Astrocyte of the spinal cord (primary cell): ENCODE measurements at places on chromosomes 7 and 10.
A peak's percentile ranks its signal among the peaks of the same experiment; 100 is the strongest.

DNA sequence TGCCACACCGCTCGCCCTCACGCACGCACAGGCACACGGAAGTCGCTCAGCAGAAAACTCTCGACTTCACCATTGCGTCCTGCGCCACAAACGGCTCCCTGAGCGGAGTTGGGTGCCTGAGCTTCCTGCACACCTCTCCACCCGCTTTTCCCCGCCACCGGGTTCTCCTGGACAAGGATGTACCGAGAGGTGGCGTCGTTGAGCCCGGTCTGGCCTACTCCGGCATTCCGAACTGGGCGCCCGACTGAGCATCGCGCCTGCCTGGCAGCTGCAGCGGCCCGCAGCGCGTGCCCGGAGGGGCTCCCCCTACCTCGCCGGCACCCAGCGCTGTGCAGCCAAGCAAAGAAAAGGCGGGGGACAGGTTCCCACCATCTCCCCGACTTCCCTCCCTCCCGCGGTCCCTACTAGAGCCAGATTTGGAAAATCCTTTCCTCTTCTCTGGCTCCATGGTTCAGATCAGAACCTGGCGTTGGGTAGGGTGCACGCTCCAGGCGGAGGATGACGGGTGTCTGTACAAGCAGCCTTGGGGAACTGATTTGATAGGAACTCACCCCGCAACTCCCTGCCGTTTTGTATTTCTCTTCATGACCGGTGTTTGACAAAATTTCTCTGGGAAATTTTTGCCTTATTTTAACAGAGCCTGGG is 1.7 kb downstream of the SORCS3 start:
- DNase-seq: peak; percentile 12

- DNase-seq: peak; percentile 40
Observed at GRCh38 chr7:75889826-75890225, 11.0 kb downstream of the RHBDD2 start.

DNA sequence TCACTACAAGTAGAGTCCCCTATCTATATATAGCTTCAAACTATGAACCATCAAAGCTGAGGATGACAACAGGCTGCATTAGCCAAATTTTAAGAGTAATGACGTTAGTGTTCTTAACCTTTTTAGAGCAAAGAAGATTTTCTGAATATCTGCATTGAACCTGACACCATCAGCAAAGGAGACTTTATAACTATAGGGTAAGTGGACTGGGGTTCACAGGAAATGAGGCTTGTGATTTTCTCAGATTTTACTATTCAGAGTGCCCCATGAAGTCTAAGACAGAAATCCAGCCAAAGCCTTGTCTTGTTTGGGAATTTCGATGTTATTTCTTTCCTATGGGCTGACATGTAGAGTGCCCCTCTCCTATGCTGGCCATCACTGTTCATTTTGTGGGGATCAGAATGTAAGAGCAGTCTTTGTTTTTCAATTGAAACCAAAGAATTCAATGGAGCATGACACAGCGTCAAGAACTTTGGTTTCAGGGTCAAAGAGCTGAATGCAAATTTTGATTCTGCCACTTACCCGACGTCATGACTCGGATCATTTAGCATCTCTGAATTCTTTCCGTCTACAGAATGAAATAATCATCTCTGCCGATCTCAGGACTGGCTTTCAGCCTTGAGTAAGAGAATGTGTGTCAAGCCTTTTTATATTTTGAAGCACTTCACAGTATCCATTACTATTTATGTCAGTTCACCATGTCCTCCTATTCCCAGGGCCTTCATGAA is 52.7 kb downstream of the DENND11 start:
- no peak for DNase-seq

DNA sequence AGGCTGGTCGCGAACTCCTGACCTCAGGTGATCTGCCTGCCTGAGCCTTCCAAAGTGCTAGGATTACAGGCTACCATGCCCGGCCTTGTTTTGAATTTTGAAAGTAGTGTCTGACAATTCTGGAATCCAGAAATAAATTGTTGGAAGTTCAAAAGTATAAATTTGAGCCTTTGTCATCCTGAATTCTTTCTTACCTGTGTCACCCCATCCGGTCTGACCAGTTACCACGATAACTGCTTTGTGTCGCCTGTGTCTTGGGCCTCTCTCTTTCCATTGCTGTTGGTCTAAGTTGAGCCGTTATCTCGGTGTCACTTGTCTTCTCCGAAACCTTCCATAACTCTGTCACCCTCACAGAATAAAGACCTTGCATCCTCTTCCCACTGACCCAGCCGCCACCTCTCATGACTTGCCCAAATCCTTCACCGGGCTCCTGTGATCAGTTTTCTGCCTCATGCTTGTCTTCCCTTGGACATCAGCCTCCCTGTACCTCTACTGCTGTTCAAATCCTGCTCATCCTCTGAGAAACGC is 18.6 kb downstream of the CUL1 start:
- DNase-seq: no peak

- DNase-seq: no peak
Observed at GRCh38 chr10:118841881-118842605, 87.3 kb upstream of the CACUL1 start.

- no peak for DNase-seq
Observed at GRCh38 chr7:35530124-35531109, 164.5 kb downstream of the HERPUD2 start.

- no peak for DNase-seq
Observed at GRCh38 chr7:36276428-36277248, 113.0 kb upstream of the ANLN start.

DNA sequence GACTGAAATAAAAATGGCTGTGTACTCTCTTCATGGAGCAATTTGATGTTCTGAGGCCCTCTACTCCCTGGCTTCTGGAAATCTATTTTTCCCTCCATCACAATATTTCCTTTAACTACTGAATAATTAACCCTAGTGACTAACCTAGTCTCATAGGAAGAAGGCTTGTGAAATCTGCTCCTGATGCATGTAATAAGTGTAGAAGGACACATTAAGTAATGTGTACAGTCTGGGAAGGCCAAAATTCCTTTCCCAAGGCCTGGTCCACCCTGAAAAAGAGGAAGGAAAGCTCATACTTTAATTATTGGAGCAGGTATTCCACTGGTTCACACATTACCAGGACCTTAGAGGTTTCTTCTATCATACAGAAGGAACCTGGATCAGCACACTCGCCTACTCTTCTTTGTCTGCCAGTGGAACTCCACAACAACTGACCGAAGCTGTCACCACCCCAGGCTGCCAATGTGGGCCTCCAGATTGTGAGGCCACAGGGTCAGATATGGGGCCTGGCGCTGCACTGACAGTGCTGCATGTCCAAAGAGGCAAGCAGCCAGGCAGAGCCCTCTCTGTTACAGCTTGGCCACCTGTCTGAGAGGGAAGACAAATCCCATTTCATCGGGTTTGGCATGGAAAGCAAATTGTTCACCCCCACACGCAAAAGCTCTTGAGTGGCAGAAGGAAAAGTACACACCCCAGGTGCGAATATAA is 54.4 kb upstream of the FAM133B start:
- DNase-seq: no peak

DNA sequence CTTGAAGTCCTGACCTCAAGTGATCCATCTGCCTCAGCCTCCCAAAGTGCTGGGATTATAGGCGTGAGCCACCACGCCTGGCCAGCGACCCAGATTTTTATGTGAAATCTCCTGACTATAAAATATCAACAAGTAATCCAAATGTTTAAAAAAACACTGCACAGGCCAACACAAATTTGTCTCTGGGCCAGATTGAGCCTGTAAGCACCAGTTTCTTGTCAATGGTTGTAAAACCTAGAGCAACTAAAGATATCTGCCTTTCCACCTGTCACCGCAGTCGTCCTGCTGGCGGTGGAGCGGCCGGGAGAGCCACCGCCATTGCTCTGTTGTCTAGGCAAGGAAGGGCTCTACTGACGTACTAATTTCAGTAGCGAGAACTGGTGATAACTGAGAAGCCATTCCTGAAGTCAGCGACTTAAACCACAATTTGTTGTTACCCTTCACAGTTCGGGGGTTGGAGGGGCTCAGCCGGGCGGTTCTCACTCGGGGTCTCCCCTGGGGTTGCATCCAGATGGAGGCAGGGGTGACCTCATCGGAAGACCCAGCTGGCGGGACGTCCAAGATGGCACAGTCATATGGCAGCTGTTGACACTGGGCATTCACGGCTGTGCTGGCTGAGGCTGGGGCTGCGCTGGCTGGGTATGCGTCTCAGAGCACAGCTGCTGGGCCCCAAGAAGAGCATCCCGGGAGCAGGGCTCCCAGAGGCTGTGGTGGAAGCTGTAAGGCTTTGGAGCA is 55.2 kb upstream of the PDGFA start:
- DNase-seq: no peak

DNA sequence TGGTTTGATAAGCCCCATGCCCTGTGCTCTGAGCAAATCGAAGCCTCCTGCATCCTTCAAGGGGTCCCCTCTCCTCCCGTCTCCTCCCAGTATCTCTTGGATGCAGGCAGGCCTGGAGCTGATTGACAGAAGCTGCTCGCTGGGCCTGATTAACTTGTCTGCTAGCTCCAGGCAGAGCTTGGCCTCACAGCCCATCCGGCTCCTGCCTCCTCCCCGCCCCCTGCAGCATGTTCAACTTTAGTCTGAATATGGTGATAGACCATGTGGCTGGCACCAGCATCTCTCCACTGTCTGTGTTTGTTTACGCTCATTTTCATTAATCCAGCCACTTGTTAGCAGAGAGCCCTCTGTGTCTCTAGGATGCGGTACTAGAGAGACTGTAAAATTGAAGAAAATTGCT is 432.2 kb downstream of the DPP6 start:
- DNase-seq: no peak

DNA sequence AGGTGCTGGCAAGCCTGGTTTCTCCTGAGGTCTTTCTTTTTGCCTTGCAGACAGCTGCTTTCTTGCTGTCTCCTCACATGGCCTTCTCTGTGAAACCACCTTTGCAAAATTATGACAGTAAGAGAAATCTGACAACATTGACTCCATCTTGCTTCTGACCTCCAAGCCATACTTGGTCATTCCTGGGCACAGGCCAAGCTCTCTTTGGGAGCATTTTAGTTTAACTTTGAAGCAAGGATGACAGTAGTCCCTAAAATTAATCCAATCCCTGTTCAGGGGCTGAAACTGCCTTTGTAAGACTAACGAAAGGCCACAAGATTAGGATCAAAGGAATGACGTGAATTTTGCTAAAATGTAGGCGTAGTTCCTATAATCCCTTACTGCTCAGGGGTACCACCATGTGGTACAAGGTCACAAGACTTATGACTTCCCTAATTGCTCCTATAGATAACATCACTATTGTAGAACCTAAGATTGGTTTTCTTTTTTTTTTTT is 25.1 kb upstream of the NRBF2 start:
- no peak for DNase-seq

GRCh38 chr7:20164425-20165145 is 52.6 kb downstream of the MACC1 start:
- DNase-seq: peak; percentile 40

DNA sequence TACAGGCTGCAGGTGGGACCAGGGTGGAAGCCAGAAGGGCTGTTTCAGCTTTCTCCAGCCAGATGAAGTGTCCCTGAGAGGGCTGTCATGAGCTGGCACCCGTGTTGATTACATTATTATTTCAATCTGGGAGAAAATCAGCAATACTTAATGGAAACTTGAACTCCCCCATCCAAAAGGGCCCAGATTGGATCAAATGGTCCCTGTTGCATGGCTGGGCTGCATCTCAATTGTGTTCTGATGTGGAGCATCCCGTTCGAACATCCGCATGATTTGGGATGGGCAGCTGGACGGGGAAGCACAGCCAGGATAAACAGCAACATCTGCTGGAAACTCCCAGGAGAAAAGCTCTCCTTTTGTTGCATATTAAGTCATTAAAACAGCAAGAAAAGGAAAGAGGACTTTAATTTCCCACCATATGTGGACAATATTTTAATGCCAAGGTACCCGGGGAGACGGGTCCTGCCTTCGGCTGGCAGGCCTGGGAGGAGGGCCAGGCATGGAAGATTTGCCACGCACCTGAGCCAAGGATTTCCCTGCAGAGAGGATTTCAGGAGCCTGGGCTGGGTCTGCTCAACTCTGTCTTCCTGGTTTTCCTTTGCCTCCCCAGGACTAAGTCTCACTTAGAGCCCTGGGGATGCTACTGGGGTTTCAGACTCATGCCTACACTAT is 52.4 kb downstream of the NPTX2 start:
- DNase-seq: no peak

DNA sequence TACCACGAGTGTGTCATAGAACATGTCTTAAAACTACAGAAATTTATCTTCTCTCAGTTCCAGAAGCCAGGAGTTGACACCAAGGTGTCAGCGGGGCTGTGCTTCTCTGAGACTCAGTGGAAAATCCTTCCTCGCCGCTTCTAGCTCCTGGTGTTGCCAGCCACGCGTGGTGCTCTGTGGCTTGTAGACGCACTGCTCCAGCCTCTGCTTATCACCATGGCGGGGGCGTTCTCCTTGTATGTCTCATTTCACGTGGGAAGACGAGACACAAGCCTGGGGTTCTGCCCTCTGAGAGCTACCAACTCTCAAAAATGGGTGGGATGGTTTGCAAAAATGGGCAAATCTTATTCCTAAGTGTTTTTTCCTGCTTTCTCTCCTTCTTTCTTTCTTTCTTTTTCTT is 11.0 kb upstream of the GALNTL5 start:
- DNase-seq: no peak

GRCh38 chr10:123390874-123391273 is 236.7 kb downstream of the BUB3 start:
- DNase-seq: no peak

DNA sequence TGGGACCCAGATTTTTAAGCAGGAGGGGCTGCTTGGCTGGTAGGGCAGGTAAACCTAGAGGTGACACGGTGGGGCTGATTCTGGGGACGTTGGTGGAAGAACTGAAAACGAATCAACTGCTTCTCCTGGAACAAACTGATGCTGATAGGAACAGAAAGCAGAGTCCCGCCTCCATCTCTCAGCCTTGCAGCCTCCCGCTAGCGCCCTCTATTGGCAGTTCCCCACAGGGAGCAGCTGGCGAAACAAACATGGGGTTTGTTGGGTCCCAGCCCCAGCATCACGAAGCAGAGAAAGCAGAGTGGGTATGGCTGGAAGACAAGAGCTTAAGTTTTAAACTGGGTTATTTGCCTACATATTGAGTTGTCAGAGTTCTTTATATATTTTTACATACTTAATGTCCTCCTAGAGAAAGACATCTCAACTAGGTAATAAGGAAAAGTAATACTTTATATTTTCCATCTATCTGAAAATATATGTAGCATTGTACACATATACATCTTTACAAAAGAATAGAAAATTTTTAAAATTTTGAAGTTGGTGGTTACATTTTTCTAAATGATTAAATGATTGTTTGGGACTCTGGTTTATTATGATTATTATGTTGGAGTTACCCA is 42.3 kb upstream of the FOXI2 start:
- DNase-seq: no peak

DNA sequence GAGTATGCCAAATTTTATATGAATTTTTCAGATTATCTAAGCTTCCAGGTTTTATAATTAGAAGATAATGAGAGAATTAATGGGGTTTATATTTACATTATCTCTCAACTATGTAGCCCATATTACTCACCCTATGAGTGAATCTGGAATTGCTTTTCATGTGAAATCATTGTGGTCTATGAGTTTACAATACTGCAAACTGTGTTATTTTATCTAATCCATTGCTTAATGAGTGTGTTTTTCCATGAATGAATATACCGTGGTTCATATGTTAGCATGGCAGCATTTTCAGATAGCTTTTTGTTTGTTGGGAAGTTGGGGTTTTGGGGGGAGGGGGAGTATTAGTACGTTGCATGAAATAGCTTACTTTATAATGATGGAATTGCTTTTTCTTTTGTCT is 44.5 kb downstream of the FGFBP3 start:
- DNase-seq: no peak
